GM18507 (cell line): ENCODE measurements at places on chromosomes 4 and X.

GRCh38 chrX:151722241-151722846 lies 6.5 kb downstream of the FATE1 start:
- DNase-seq = no peak

GRCh38 chr4:41865306-41865980 lies 69.8 kb upstream of the TMEM33 start:
- DNase-seq = no peak

GRCh38 chr4:176627916-176628315 lies 164.8 kb downstream of the VEGFC start:
- DNase-seq = no peak

DNA sequence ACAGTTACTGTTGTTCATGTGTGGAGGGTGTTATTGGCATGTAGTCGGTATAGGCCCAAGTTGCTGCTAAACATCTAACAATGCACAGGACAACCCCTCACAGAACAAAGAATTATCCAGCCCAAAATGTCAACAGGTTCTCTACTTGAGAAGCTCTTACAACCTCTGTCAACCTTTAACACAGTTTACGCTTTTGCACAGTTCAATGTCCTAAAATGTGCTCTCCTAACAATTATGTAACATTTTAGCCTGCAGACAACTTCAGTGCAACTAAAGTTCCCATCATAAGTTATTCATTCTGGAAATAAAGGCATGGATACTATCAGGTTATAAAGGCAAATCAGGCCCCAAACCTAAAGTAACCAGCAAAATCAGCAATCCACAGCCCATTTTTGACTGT lies 66.2 kb downstream of the ASB9 start:
- DNase-seq = no peak

DNA sequence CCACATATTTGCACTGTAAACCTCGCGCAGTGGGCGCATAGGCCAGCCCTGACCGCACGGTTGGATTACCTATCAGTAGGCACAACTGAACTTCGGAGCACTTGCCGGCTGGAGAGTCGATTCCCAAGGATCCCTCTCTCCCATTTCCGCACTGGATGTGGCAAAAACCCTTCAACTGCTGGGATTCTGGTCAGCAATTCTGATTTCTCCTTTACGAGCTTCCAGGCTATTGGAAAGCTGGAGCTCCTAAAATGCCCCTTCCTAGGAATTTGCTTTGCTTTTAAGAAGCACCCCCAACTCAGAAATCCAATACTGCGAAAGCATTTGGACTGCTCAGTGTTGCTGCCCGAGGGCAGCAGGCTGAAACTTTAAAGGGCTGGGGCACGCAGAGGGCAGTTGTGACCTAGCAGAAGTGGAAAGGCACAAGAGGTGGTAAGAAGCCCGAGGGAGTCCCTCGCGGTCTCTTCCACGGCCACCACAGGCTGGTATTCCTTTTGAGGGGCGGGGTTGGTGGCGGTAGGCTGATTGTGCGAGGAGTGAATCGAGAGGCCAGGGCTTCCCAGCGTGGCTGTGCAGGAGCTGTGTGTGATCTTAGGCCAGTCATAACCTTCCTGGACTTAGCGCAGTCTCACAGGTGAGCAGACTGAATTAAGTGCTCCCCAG lies 1.6 kb downstream of the ZAR1 start:
- DNase-seq = no peak

- DNase-seq = no peak
Measured at GRCh38 chr4:39061457-39061856, 575 bp upstream of the KLHL5 start.

DNA sequence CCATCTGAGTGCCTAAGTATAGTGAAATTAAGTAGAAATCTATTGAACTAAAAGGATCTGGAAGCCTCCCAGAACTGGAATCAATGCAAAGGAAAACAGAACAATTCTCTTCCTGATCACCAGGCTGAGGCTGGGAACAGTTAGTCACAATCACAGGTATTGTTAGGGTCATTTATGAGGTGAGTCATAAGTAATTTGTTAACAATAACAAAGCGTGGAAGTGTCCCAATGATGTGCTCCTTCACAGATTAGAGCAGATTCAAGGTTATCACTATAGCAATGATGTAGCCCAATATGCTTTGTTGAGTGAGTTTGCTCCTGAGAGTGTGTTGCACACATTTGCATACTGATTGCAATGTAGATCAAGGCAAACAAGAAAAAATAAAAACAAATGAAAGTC lies 228.1 kb downstream of the ZNF674 start:
- no peak for DNase-seq

DNA sequence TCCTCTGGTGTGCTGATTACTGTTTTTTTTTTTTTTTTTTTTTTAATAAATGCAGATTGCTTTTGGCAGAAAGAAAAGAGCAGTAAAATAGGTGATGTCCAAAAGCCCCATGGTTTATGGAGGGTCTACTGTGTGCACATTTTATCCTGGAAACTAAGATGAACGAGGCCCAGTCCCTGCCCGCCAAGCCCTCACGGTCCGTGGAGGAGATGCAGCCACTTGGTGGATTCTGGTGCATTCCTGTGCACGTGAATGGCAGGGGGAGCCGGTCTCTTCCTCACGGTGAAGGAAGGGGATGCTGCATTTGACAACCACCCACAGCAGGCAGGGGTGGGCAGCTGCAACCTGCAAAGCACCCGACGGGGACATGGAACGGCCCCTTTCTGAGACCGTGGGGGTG lies 100.2 kb upstream of the AFAP1 start:
- no peak for DNase-seq

DNA sequence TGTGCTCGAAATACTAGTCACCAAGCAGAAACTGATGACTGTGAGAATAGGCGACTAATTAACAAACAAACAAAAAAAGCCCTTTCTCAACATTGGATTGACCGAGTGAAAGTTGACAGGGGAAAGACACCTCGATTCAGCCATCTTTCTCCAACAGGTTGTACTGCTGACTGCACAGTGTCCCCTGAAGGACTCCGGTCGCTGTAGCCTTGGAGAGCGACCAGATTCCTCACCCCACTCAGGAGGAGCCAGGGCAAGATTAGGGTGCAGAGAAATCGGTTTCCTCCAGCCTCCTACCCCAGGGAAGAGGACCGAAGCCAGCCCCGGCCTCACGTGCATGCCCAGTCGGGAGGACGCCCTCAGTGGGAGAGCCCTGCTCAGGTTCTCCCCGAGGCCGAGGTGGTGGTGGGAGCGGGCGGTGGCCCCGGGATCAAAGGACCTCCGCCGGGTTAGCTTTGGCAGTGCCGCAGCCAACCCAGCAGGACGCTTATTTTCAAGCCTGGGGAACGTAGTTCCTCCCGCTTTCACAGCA lies 1.1 kb upstream of the RAP1GDS1 start:
- DNase-seq = peak; percentile 5

- no peak for DNase-seq
Measured at GRCh38 chr4:91058345-91058744, 931.2 kb downstream of the CCSER1 start.

GRCh38 chrX:79140731-79141130 lies 3.8 kb upstream of the GPR174 start:
- DNase-seq = no peak

- DNase-seq = no peak
Measured at GRCh38 chr4:21954916-21955315, 6.3 kb upstream of the KCNIP4 start.
